ENCODE measurements at places on chromosomes 5 and 9. TPM values are rescaled to one million over a fixed set of nuclear protein-coding genes. Genes with fewer than 3 reads are reported as not detected.
A peak's percentile ranks its signal among the peaks of the same experiment; 100 is the strongest.

The PCDHA8 gene
- total RNA-seq: not detected

DNA sequence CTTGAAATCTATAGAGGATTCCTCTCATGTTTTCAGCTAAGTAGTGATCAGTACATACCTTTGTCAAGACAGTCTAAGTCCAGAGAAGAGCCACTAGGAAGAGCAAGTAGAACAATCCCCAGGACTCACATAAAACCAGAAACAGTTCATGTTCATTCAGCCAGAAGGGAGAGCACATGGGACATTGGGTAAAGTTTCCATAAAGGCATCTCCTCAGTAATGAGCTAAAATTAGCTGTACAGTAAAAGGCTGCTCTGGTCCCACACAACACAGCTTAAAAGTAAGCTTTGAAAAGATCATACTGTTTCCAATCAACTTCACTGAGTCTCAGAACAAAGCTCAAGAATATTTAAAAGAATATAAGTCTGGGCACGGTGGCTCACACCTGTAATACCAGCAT lies 32.4 kb downstream of the HOMER1 start:
- no peak for DNase-seq
- no peaks in the 10 kb centered on the region for H3K36me3 ChIP-seq
- H3K4me1 ChIP-seq: peaks cover 6% of the 10 kb centered on the region
- no peak overlapping the region for H3K4me3 ChIP-seq
- H3K27me3 ChIP-seq: no peaks in the 10 kb centered on the region

GRCh38 chr5:180090769-180091546 lies 19.4 kb upstream of the RNF130 start:
- no peaks in the 10 kb centered on the region for H3K27me3 ChIP-seq
- H3K27ac ChIP-seq: no peak overlapping the region
- H3K36me3 ChIP-seq: no peaks in the 10 kb centered on the region
- DNase-seq: peak; percentile 54

- H3K4me1 ChIP-seq: no peaks in the 10 kb centered on the region
- no peak overlapping the region for H3K4me3 ChIP-seq
- DNase-seq: no peak
- H3K36me3 ChIP-seq: no peaks in the 10 kb centered on the region
These were observed 232.3 kb upstream of the IRX2 start for GRCh38 chr5:2983583-2984300.

DNA sequence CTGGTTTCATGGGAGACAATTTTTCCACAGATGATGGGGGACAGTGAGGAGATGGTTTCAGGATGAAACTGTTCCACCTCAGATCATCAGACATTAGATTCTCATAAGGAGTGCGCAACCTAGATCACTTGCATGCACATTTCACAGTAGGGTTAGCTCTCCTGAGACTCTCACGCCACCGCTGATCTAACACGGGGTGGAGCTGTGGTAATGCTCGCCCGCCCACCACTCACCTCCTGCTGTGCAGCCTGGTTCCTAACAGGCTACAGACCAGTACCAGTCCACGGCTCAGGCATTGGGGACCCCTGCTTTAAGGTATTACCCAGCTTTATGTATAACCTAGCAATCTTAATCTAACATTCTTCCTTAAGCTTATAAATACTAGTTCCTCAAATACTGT lies 35.6 kb downstream of the TTC39B start:
- no peaks in the 10 kb centered on the region for H3K4me1 ChIP-seq
- no peak for DNase-seq
- H3K27ac ChIP-seq: no peak overlapping the region
- no peak overlapping the region for H3K4me3 ChIP-seq
- H3K27me3 ChIP-seq: no peaks in the 10 kb centered on the region

GRCh38 chr5:149337736-149338135 lies 7.6 kb upstream of the GRPEL2 start:
- no peaks in the 10 kb centered on the region for H3K27me3 ChIP-seq
- no peak overlapping the region for H3K4me3 ChIP-seq
- no peaks in the 10 kb centered on the region for H3K36me3 ChIP-seq
- DNase-seq: no peak

The PLPP7 gene
- total RNA-seq: 0.98 TPM

DNA sequence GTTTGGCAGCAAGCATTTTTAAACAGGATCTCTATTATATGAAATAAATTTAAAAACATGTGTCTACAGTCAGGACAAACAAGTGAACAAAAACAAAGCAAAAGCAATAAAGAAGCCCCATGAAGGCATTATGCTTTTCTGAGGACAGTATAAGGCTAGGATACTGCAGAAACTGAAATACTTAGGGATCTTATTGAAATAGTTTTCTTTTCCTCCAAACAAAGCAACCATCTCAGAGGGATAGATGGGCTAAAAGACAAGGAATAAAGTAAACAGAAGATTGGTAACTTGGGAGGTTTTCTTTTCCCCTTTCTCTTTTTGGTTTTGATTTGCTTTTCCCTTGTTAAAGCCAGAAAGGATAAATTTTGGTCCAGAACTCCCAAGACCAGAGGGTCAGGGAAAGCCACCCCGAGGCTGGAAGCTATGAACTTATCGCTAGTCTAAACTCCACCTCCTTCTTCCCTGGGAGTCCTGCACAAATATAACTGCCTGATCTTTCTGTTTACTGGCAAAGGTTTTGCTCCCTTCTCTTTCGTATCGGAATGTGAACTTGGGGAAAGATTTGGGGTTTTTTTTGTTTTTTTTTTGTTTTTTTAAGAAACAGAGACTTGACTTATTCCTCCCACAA lies 164.0 kb downstream of the GHR start:
- H3K4me3 ChIP-seq: no peak overlapping the region
- no peak for DNase-seq
- H3K4me1 ChIP-seq: no peaks in the 10 kb centered on the region
- no peak overlapping the region for H3K27ac ChIP-seq
- H3K27me3 ChIP-seq: no peaks in the 10 kb centered on the region

DNA sequence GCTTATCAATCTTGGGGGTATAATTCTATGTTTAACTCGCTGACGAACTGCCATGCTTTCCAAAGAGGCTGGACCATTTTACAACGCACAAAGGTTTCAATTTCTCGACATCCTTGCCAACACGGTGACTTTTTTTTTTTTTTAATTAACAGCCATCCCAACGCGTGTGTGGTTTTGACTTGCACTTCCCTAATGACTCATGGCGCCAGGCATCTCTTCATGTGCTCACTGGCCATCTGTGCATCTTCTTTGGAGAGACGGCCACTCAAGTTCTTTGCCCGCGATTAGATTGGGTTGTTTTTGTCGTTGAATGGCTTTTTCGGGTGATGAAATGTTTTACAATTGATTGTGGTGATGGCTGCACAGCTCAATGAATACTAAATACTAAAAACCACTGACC lies 12.5 kb upstream of the CARD9 start:
- no peak overlapping the region for H3K4me3 ChIP-seq
- no peak for DNase-seq
- no peaks in the 10 kb centered on the region for H3K4me1 ChIP-seq
- H3K27ac ChIP-seq: no peak overlapping the region

DNA sequence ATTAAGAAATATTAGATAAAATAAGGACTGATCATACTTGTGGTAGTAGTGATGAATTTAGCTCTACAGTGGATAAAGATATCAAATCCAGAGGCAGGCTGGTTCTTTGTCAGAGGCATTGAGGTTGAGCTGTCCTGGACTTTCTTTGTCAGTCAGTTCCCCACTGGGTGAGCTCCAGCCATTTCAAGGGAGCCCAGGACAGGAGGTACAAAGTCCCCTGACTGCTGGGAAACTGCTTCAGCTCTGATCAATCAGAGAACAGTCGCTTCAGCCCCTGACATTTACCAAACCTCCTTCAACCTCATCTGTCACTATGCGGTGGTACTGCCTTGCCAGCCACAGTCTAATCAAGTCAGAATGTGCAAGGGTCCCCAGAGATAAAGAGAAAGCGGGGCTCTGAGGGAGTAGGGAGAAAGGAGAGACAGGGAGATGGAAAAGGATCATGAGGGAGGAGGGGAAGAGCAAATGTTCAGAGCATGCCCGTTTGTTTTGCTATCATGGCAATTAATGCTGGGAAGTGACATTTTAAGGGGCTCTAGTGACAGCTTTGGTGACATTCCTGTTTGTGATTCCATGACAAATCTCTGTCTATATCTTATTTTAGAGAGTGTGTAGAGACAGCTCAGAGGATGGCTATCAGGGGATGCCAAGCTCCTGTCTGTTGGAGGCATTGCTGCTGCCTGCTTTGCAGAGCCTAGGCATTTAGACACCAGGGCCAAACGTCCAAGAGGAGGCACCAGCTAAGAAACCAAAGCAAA lies 223.2 kb downstream of the ASTN2 start:
- DNase-seq: no peak
- H3K36me3 ChIP-seq: no peaks in the 10 kb centered on the region
- no peak overlapping the region for H3K4me3 ChIP-seq
- no peak overlapping the region for H3K27ac ChIP-seq
- no peaks in the 10 kb centered on the region for H3K27me3 ChIP-seq

DNA sequence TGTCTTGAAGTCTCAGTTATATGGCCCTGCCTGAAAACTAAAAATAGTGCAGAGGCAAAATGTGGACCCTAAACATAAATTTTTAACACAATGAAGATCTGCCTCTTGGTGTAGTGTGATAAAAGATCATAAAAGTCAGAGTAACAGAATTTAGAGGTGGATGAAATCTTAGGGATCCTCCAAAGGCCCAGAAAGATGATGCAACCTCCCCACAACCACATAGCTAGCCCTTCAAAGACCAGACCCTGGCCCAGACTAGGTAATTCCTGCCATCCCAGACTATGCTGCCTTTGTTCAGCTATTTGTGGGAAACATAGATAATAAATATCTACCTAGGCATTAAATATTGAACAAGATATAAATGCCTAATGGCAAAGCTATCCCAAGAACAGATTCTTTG lies 15.3 kb downstream of the KLF9 start:
- no peaks in the 10 kb centered on the region for H3K36me3 ChIP-seq
- no peak overlapping the region for H3K4me3 ChIP-seq
- no peak for DNase-seq
- no peak overlapping the region for H3K27ac ChIP-seq
- H3K27me3 ChIP-seq: 0 out of 2 replicates have a peak, but pooled peaks cover 6% of the 10 kb centered on the region

DNA sequence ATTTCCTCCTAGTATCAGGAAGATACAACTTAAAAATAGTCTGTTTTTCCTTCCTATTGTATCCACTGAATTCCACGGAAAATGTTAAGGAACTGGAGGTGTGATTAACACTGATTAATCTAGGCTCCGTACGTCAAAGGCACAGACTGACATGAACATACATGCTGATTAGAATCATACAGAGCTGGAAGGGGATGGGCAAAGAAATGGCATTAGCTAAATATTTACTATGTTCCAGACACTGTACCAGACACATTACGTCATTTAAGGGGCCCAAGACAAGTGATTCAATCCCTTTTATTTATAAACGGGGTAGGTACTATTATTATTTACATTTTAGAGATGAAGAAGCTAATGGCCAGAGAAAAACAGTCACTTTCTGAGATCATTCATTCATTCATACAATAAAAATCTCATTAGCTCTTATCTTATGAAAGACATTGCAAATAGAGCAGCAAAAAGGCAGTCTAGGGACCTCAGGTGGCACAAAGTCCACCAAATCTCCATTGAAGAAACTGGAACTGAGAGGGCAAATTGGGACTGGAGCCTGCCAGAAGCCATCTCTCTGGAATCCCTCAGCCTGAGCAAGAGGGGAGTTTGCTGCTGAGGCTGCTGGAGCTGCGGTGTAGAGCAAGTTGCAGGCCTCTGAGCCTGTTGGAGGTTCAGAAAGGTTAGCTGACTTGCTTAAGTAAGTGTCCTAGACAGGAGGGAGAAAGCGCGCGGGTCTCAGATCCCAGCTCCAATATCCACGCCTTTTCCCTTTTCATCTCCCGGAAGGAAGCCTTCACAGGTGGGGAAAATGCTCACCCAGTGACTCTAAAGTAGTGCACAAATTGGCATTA lies 1.6 kb upstream of the TGFBR1 start:
- H3K27ac ChIP-seq: no peak overlapping the region
- no peaks in the 10 kb centered on the region for H3K27me3 ChIP-seq
- peak overlapping the region; percentile 74 for H3K4me3 ChIP-seq
- no peaks in the 10 kb centered on the region for H3K36me3 ChIP-seq
- peaks cover 13% of the 10 kb centered on the region for H3K4me1 ChIP-seq

GRCh38 chr5:10712574-10713366 lies 48.3 kb downstream of the DAP start:
- no peaks in the 10 kb centered on the region for H3K27me3 ChIP-seq
- H3K36me3 ChIP-seq: peaks cover 90% of the 10 kb centered on the region
- H3K27ac ChIP-seq: no peak overlapping the region

GRCh38 chr5:160931283-160931682 lies 79.3 kb upstream of the ATP10B start:
- H3K4me1 ChIP-seq: no peaks in the 10 kb centered on the region
- H3K36me3 ChIP-seq: no peaks in the 10 kb centered on the region
- no peak for DNase-seq
- no peak overlapping the region for H3K4me3 ChIP-seq
- H3K27me3 ChIP-seq: no peaks in the 10 kb centered on the region

The IL4 gene
- not detected for total RNA-seq

GRCh38 chr9:129337336-129338140 lies 159.5 kb upstream of the IER5L start:
- H3K27me3 ChIP-seq: no peaks in the 10 kb centered on the region
- H3K4me1 ChIP-seq: peaks cover 18% of the 10 kb centered on the region
- H3K27ac ChIP-seq: no peak overlapping the region
- no peak for DNase-seq

- no peaks in the 10 kb centered on the region for H3K27me3 ChIP-seq
- H3K4me1 ChIP-seq: no peaks in the 10 kb centered on the region
- peaks cover 8% of the 10 kb centered on the region for H3K36me3 ChIP-seq
- no peak overlapping the region for H3K4me3 ChIP-seq
- no peak overlapping the region for H3K27ac ChIP-seq
These were observed 12.0 kb upstream of the AJM1 start for GRCh38 chr9:136829981-136830885.

GRCh38 chr5:6700074-6700684 lies 13.1 kb upstream of the TENT4A start:
- H3K27me3 ChIP-seq: peaks cover 18% of the 10 kb centered on the region
- H3K27ac ChIP-seq: no peak overlapping the region
- peaks cover 34% of the 10 kb centered on the region for H3K4me1 ChIP-seq
- H3K36me3 ChIP-seq: no peaks in the 10 kb centered on the region
- peak; percentile 56 for DNase-seq
- H3K4me3 ChIP-seq: no peak overlapping the region

- no peak for DNase-seq
- H3K27me3 ChIP-seq: no peaks in the 10 kb centered on the region
- H3K27ac ChIP-seq: no peak overlapping the region
- no peaks in the 10 kb centered on the region for H3K36me3 ChIP-seq
- H3K4me3 ChIP-seq: no peak overlapping the region
These were observed 81.1 kb downstream of the VAV2 start for GRCh38 chr9:133910855-133911514.

DNA sequence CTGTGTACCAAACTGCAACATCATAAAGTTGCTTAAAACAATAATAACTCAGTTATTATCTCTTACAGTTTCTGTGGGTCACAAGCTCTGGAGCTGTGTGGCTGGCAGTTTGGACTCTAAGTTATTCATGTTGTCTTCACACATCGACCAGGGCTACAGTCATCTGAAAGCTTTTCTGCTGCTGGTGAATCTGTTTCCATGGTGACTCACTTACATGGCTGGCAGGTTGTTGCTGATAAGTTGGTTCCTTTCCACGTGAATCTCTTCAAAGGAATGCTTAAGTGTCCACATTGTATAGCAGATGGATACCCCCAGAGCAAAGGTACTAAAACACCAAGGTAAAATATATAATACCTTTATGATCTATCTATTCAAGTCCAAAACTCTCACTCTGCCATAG lies 44.8 kb upstream of the CYLC2 start:
- no peak overlapping the region for H3K27ac ChIP-seq
- H3K4me1 ChIP-seq: no peaks in the 10 kb centered on the region
- H3K36me3 ChIP-seq: no peaks in the 10 kb centered on the region
- no peaks in the 10 kb centered on the region for H3K27me3 ChIP-seq
- peak; percentile 1 for DNase-seq

The PCDHB12 gene
- 0.15 TPM for total RNA-seq

- peaks cover 23% of the 10 kb centered on the region for H3K4me1 ChIP-seq
- DNase-seq: peak; percentile 66
- no peak overlapping the region for H3K4me3 ChIP-seq
- peak overlapping the region; percentile 41 for H3K27ac ChIP-seq
These were observed 139.7 kb downstream of the MEF2C start for GRCh38 chr5:88743231-88743834.

The PDGFRB gene
- total RNA-seq: 0.66 TPM
